ENCODE measurements at places on chromosomes 3 and 15. TPM values are rescaled to one million over a fixed set of nuclear protein-coding genes. Genes with fewer than 3 reads are reported as not detected.

DNA sequence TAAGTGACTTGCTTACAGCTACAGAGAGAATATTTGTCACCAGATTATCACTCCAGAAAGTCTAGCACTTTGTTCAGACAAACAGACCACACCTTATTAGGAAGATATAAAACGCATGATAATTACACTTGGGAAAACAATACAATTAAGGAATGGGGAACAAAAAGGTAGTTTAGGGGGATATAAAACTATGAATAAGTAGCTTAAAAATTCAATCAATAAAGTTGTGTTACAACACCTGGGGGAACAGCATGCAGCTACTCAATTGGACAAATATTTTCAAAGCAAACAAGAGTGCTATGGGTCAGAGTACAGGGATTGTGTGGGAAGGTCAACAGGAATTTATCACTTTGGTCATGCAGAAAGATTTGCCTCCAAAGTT is 15.1 kb downstream of the CLDN1 start:
- H3K4me1 ChIP-seq = no peaks in the 10 kb centered on the region
- H3K36me3 ChIP-seq = no peaks in the 10 kb centered on the region
- no peak overlapping the region for H3K4me3 ChIP-seq
- no peak for DNase-seq

GRCh38 chr3:72238801-72239200 is 453.9 kb upstream of the PROK2 start:
- H3K27ac ChIP-seq = no peak overlapping the region
- H3K4me1 ChIP-seq = no peaks in the 10 kb centered on the region
- no peaks in the 10 kb centered on the region for H3K36me3 ChIP-seq
- peaks cover 6% of the 10 kb centered on the region for H3K27me3 ChIP-seq

Gene ANKRD34C
- total RNA-seq = not detected

DNA sequence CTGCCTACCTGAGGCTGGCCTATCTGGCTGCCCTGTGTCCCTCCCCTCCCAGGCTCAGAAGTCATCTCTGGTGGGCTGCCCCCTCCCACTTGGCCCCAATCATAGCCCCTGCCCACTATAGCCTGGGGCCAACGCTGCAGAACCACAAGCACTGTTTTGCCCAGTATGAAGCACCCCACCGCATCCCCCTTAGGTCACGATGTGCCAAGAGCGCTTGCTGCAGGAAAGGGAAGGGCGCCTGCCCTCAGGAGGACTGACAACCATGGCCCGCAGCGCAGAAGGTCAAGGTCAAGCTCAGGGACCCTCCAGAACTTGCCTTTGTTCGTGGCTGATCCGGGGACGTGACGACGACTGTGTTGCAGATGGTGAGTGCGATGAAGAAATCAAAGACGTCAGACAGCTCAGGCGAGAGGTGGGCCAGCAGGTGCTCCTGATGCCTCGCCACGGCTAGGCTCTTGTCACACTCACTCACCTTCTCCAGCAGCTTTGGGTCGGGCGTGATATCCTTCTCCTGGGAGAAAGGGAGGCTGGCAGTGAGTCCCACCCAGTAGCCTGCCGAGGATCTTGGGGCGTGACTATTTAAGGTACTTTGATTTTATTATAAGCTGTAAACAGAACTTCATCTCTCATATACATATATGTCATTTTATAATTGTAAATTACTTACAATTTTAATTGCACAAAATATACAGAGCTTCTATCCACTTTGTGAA is 146.6 kb downstream of the ATP10A start:
- H3K4me1 ChIP-seq = no peaks in the 10 kb centered on the region
- H3K27me3 ChIP-seq = no peaks in the 10 kb centered on the region
- H3K36me3 ChIP-seq = peaks cover 19% of the 10 kb centered on the region
- no peak overlapping the region for H3K27ac ChIP-seq
- H3K4me3 ChIP-seq = no peak overlapping the region

GRCh38 chr3:192904632-192905289 is 12.9 kb downstream of the MB21D2 start:
- no peak for DNase-seq
- H3K36me3 ChIP-seq = peaks cover 73% of the 10 kb centered on the region
- H3K4me1 ChIP-seq = peaks cover 64% of the 10 kb centered on the region
- H3K4me3 ChIP-seq = no peak overlapping the region
- no peak overlapping the region for H3K27ac ChIP-seq

DNA sequence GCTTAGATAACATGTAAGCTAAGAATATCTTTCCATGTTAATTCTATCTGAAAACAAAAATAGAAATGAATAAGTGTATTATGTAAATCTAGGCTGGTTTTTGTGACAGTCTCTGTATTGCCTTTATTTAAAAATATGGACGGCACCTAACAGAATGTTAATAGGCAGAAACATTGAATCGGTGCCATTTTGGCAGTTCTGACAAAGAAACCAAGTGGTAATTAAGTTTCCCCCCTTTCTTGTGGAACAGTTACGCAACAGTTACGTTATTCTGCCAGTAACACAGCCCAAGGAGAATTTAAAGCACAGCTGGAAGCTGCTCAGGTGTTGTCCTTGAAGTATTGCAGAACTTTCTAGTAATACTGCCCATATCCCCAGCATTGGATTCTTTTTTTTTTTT is 21.5 kb downstream of the LARS2 start:
- no peak for DNase-seq
- no peak overlapping the region for H3K27ac ChIP-seq
- H3K4me1 ChIP-seq = peaks cover 8% of the 10 kb centered on the region
- no peaks in the 10 kb centered on the region for H3K27me3 ChIP-seq
- peaks cover 15% of the 10 kb centered on the region for H3K36me3 ChIP-seq

GRCh38 chr15:60389261-60390077 is 8.3 kb downstream of the ANXA2 start:
- H3K4me3 ChIP-seq = peak overlapping the region; percentile 37
- peak overlapping the region; percentile 46 for H3K27ac ChIP-seq
- H3K4me1 ChIP-seq = peaks cover 70% of the 10 kb centered on the region
- peak; percentile 38 for DNase-seq

GRCh38 chr3:71225002-71225684 is 358.4 kb downstream of the FOXP1 start:
- no peak for DNase-seq
- peaks cover 31% of the 10 kb centered on the region for H3K27me3 ChIP-seq
- H3K4me3 ChIP-seq = no peak overlapping the region
- no peaks in the 10 kb centered on the region for H3K36me3 ChIP-seq
- H3K4me1 ChIP-seq = peaks cover 38% of the 10 kb centered on the region

GRCh38 chr15:33059184-33059583 is 135.3 kb downstream of the FMN1 start:
- no peak overlapping the region for H3K4me3 ChIP-seq
- peaks cover 4% of the 10 kb centered on the region for H3K27me3 ChIP-seq
- no peaks in the 10 kb centered on the region for H3K4me1 ChIP-seq
- no peaks in the 10 kb centered on the region for H3K36me3 ChIP-seq

DNA sequence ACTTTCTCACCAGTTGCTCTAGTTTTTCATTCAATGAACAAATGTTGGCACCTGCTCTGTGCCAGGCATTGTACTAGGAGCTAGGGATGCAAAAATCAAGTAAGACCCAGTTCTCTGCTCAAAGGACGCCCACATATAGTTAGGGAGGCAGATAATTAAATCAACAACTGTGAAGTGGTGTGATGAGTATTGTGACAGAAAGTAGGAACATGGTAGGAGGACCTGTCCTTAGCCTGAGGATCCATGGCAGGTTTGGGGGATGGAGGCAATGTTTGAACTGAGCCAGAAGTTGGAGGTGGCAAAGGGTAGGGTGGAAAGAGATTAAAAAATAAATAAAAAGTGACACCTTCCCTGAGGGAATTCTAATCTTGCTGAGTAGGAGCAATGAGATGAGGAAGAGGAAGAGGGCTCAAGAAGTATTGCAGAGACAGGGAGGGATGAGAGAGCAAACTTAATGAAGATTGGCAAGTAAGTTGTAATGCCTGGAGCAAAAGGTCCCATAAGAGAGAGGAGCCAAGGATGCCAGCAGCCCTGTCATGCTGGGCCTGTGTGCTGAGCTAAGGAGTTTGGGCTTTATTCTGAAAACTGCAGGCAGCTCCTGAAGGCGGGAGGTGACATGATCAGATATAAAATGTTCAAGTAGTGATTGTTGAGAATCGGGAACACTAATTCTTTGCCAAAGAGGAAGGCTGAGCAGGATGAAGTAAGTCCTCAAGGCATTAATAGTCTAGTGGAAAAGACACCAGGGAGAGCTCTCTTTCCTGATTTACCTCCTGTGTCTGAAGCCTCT is 184.3 kb upstream of the PPP2R3A start:
- H3K4me1 ChIP-seq = no peaks in the 10 kb centered on the region

Gene GOLGA8G
- not detected for total RNA-seq

DNA sequence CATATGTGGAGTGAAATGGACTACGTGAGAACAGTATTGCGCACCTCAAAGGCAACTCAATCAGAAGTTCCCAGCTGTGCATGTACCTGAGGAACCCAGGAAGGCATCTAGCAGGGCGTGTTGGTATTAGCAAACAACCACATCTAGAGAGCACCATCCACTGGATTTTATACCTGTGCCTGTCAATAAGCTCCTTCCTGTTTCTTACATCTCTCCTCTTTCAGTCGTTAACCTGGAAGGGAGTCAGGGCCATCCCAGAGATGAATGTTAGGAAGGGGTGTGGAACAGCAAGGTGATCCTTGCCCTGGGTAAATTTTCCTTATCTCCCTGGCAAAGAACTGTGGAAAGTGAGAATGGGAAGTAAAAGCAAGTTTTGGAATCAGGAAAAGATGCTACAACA is 29.6 kb upstream of the CHMP2B start:
- H3K27ac ChIP-seq = no peak overlapping the region
- no peaks in the 10 kb centered on the region for H3K36me3 ChIP-seq
- no peak for DNase-seq
- no peaks in the 10 kb centered on the region for H3K27me3 ChIP-seq
- no peaks in the 10 kb centered on the region for H3K4me1 ChIP-seq

DNA sequence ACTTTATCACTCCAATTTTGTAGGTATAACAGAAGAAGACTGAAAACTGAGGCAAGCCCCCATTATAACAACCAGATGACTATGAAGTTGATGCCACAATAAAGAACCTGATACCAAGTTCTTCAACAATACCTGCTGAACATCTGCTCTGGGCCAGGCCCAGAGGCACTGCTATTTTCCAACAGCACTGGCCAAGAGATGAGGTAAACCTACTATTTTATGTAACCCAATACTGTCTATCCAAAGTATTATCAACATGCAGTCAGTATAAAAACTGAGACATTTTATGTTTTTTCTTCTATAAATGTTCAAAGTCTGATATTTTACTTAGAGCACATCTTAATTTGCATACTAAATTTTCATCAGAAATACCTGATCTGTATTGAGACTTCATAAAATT is 6.1 kb downstream of the SPG11 start:
- H3K36me3 ChIP-seq = peaks cover 49% of the 10 kb centered on the region
- peaks cover 22% of the 10 kb centered on the region for H3K4me1 ChIP-seq
- DNase-seq = no peak
- no peaks in the 10 kb centered on the region for H3K27me3 ChIP-seq

All from activated CD4-positive, alpha-beta memory T cell treated with anti-CD3 and anti-CD28 coated beads, Interleukin-2, amount 10 ng/mL, durations not matched to agents 7 days and 5 days (primary cell).